ENCODE measurements at places on chromosomes 5 and 9. TPM values are rescaled to one million over a fixed set of nuclear protein-coding genes. Genes with fewer than 3 reads are reported as not detected.

Gene PNPLA7
- total RNA-seq = 4.4 TPM

Gene SLC34A3
- not detected for total RNA-seq

Gene ADAMTSL2
- total RNA-seq = 4.9 TPM

Gene TAS2R1
- total RNA-seq = not detected

Gene FUT7
- 0.28 TPM for total RNA-seq

Gene STRBP
- 10.0 TPM for total RNA-seq

Gene SLC6A3
- 0.16 TPM for total RNA-seq

Gene ARL14EPL
- not detected for total RNA-seq

Gene IL3
- not detected for total RNA-seq

Gene GALNT12
- total RNA-seq = 0.33 TPM

Gene ADGRD2
- total RNA-seq = not detected

Gene FAM169A
- 4.2 TPM for total RNA-seq

Gene SLC36A2
- total RNA-seq = not detected

Gene ADAMTS16
- total RNA-seq = not detected

Gene CDH10
- total RNA-seq = 0.31 TPM

Gene PLK2
- total RNA-seq = 63.3 TPM

Gene KIF27
- total RNA-seq = 4.6 TPM

Gene DND1
- total RNA-seq = 0.51 TPM

Gene ADCY2
- not detected for total RNA-seq

Gene TAF1L
- total RNA-seq = not detected

Gene SVEP1
- total RNA-seq = 12.7 TPM

Gene ADAMTS12
- 0.43 TPM for total RNA-seq

Gene OBP2B
- not detected for total RNA-seq

Gene CD14
- 25.0 TPM for total RNA-seq

Gene GMCL2
- total RNA-seq = not detected

Gene TEK
- 16.7 TPM for total RNA-seq

Gene RORB
- total RNA-seq = 0.55 TPM
